Fibroblast of skin of left biceps (primary cell): ENCODE measurements at places on chromosomes 13 and 19.

DNA sequence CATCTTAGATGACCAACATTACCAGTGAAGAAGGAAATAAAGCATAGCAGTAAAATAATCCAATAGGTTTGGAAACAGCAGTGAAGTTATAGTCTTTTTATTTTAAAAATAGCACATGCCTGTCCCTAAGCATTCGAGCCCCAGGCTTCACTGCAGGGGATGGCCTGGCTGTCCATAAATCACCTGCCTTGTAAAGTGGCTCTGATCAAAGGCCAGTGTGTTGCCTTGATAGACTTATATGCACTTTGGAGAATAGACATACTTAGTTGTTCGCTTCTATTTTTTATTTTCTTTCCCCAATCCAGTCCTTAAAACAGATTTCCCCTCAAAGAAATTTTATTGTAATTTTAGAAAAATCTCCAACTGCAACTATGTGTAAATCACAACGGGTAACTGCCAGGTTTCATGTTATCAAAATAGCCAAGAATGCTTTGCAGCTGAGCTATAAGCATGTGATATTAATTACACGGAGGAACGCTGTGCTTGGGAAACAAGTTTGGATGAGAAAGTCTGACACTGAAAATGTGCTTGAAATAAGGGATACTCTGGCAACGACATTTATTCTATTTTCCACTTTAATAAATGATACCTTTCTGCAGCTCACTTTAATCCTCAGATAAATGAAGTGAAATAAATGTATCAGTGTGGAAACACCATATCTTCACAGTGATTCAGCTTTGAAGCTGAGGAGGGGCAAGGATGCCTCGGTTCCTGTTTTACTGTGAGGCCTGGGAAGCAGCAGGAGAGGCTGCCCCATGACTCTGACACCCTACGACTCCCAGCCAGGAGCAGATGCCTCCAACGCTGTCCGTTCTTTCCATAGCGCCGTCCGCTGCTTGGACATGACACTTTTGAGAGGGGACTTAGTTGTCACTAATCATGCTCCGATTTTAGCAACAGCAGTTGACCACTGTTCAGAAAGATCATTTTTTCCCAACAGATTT is 5.5 kb upstream of the METTL21C start:
- peak; percentile 36 for DNase-seq

- DNase-seq = no peak
Measured at GRCh38 chr13:29621051-29621800, 25.7 kb upstream of the SLC7A1 start.

DNA sequence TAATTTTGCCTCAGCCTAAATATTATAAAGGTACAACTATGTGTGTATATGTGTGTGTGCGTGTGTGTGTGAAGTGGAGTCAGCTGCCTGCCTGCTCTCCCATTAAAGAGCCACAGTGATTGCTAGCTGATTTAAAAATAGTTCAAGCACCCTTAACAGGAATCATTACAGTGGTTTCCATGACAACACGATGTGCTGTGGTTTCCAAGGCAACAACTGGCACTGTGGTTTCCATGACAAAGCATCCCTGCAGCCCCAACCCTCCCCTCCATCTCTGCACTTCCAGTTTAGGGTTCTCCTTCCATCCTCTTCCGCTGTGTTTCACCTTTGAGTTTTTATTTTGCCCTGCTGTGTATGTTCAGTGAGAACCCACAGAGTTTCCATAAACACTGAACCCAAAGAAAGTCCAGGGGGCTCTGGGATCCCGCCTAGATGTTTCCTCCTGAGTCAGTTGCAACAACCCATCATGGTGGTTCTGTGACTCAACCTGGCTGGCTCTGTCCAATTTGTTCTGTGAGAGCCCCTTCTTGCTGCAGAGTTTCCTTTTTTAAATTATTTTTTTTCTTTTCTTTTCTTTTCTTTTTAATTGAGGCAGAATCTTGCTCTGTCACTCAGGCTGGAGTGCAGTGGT is 7.1 kb upstream of the PNMA8A start:
- peak; percentile 47 for DNase-seq

- no peak for DNase-seq
Measured at GRCh38 chr19:13437919-13438618, 68.2 kb downstream of the CACNA1A start.

DNA sequence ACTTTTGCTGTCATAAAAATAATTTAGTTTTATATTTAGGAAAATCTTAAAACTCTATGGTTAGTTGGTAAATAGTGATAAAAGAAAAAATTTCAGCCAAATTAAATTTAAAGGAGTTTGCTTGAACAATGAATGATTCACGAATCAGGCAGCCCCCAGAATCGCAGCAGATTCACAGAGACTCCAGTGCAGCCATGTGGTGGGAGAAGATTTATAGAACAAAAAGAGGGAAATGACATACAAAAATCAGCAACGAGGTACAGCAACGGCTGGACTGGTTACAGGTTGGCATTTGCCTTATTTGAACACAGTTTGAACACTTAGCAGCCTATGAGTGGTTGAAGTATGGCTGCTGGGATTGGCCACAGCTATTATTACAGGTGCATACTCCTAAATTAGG is 96.4 kb upstream of the MYCBP2 start:
- no peak for DNase-seq

DNA sequence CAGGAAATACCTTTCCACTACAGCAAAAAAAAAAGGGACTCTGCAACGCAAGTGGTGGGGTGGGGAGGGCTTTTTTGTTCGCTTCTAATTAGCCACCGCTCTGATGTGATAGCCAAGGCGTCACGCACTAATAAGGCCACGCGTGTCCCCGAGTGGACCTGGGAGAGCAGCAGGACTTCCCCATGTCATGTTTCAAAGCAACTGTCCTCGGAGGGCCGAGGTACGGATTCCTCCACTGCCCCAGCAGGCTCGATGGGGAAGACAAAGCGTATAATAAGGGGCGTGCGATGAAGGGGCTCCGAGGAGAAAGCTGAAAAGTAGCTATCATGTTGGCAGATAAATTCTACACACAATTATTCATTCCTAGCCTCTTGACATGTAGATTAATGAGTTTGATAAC is 179.7 kb upstream of the ZNF507 start:
- no peak for DNase-seq

DNA sequence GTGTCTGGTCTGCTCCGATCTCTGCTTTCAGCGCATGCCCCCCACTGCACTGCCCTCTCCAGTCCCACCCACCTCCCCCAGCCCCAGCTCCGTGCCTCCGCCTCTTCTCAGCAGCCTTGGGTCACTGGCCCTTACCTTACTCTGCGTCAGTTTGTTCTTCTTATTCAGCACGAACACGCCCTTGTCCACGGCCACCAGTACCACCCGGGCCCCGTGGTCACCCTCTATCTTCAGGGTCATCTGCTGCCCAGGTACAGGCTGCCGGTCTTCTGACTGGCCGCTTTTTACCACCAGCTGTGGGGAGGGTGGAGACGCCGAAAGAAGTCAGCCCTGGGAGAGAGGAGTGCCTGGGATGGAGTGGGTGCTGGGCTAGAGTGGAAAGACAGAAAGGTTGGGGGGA is 10.9 kb downstream of the C3 start:
- DNase-seq = no peak

GRCh38 chr19:7986321-7987113 is 18.9 kb downstream of the ELAVL1 start:
- no peak for DNase-seq

DNA sequence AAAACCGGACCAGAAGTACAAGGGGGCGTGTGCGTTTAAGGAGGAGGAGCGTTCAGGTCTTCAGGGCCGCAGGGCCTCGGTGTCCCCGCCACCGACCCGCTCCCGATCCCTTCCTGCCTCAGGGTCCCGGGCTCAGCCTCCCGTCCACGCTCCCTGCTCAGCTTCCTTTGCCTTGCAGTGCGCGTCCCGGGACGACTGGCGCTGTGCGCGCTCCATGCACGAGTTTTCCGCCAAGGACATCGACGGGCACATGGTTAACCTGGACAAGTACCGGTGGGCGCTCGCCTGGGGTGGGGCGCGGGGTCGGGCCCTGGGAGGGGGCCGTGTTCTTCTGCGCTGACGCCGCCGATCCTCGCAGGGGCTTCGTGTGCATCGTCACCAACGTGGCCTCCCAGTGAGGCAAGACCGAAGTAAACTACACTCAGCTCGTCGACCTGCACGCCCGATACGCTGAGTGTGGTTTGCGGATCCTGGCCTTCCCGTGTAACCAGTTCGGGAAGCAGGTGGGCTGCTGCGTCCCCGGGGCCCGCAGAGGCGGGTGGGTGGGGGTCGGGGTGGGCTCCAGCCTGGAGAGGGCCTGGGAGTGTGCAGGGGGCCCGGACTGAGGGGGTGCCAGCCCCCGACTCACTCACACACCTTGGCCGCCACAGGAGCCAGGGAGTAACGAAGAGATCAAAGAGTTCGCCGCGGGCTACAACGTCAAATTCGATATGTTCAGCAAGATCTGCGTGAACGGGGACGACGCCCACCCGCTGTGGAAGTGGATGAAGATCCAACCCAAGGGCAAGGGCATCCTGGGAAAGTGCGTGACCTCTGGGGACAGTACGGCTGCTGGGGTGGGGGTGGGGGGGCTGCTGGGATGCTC is 1.4 kb downstream of the GPX4 start:
- DNase-seq = no peak

DNA sequence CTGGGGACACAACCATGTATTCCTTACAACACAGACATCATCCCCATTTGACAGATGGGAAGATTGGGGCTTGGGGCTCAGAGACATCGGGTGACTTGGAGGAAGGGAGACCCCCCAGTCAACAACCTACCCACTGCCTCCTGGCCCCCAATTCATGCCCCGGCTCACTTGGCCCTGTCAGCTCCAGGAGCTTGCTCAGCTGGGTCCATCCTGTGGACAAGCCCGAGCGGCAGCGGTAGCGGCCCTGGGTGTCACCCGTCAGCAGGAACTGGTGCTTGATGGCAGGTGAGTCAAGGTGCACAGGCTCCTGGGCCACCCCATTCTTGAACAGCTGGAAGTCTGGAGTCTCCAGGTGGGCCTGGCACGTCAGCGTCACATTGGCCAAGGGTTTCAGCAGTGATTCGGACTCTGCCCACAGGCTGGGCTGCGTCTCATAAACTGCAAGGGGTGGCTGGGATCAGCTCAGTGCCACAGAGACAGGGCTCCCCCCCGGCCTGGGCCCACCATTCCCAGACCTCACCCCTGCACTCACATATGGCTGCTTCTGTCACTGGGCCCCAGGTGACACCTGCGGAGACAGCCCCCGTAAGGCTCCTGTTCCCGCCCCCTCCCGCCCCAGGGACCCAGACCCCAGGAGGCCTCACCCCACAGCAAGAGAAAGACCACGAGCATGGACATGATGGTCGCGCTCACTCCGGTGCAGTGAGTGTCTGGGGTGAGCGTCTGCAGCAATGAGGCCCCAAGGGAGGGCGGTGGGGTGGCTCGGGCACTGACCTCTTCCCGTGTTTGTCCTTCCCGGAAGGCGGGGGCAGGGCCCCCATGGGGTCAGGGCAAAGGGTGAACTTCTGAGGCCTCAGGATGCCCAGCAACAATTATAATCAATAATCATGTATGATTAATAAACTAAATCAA is at the start of gene A1BG:
Gene A1BG, minus strand, starts transcription at position 733 of the 912 bp plus-strand sequence. Its CDS starts 55 bp downstream, at position 678.
- no peak for DNase-seq
